D721Med (cell line): ENCODE measurements at places on chromosomes 2 and 18.

- DNase-seq, result no peak
These were observed 37.4 kb upstream of the SLC9A2 start for GRCh38 chr2:102581911-102582310.

GRCh38 chr2:231965102-231965501 is 3.6 kb downstream of the DIS3L2 start:
- no peak for DNase-seq

GRCh38 chr2:117935954-117936353 is 77.9 kb downstream of the CCDC93 start:
- DNase-seq, result no peak

DNA sequence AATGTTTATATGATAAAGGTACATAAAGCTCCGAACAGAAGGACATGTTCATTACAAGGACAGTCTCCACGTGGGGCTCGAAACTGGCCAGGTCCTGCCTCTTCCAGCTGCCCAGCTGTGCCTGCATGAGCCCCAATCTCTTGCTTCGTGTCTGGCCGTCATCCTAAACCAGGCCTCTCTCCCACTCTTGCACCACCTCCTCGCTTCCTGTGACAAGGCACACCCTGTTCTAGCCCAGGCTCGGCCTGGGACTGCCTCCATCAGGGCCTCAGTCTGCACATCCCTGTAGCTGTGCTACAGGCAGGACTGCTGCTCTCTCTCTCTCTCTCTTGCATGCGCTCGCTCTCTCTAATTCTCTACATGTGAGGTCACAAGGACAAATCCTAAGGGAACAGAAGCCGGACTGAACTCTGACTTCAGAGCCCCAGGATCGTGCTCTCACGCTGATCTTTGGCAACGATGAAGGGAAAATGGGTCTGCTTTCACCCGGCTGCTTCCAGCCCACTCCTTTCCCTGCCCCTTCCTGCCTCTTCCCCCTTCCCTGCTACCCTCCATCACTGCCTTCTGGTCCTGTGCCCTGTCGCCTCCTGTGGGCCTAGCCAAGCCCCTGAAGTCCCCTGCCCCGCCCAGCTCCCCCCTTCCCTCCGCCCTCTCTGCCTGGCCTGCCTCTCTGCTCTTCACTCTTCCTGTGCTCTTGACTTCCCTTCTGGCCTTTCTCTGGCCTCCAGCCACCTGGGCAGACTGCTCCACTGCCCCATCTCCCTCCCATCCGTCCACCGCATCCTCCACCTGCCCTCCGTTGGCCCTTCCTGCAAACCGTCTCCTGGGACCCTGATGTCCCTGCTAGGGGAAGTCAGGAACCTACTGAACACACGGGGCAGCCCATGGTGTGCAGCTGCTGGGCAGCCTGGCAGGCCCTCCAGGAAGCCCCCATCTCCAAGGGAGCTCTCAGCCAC is 7.8 kb upstream of the GPR55 start:
- no peak for DNase-seq

DNA sequence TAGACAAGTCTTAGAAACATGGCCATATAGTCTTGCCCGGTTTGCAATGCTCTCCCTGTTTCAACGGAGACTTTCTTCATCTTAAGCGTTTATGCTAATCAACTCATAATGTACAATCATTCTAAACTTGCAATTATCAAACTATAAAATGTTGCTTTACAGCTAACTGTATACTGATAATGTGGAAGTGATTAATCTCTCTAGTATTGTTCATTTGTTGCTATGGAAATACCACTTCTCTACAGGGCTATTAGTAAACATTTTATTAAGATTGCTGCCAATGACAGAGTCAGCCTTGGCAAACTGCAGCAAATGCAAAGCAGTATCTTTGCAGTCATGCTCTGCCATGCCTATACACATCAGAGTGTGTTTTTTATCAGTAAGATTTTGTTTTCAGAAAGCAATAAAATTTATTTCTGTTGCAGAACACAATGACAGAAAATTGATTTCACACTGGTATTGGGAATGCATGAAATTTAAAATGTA is 1201.8 kb upstream of the CDH2 start:
- no peak for DNase-seq

- no peak for DNase-seq
These were observed 737.6 kb downstream of the SLC4A3 start for GRCh38 chr2:220365023-220365422.

DNA sequence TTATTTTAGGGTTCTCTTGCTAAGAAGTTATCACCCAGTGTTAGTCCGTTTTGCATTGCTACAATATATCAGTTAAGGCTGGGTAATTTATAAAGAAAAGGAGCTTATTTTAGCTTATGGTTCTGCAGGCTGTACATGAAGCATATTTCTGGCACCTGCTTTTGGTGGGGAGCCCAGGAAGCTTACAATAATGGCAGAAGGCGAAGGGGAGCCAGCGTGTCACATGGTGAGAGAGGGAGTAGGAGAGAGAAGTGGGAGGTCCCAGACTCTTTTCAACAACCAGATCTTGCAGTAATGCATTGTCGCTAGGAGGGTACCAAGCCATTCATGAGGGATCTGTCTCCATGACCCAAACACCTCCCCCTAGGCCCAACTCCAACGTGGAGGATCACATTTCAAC is 688.8 kb upstream of the PIK3C3 start:
- no peak for DNase-seq

DNA sequence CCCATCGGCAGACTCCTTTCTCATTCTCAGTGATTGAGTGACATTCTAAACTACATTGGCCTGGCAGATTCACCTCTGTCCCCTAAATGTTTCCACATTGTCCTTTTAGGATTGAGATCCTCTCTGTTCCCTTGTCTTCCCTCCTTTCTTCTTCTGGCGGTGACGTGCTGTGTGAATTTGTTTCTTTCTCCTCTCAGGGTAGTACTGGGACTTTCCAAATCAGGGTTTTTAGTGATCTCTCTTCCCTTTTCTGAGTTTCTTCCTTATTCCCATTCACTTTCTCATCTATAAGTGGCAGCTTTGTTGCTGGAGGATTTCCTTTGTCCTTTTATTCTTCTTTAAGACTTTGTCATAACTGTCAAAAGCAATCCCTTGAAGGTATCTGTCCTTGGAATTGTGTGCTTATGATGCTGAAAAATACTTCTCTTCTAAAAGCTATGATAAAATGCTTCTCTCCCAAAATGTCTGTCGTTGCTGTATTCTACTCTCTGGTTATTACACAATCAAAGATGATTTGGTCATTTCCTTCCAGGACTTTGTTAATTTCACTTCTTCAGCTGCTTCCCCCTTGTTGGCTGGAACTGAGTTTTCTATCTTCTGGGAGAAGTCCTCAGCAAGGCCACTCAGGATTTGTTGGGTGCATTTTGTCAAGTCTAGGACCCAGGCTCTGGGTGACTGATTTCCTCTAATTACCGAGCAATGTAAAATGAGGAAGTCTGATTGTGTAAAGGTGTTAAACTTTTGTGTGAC is 4.9 kb upstream of the IL1B start:
- DNase-seq, result no peak

- DNase-seq, result no peak
These were observed 17.1 kb upstream of the NFE2L2 start for GRCh38 chr2:177281400-177282180.

- DNase-seq, result no peak
These were observed 237.8 kb downstream of the DCC start for GRCh38 chr18:52577795-52578194.

- DNase-seq, result no peak
These were observed 167.9 kb upstream of the SLC39A10 start for GRCh38 chr2:195489101-195489500.

DNA sequence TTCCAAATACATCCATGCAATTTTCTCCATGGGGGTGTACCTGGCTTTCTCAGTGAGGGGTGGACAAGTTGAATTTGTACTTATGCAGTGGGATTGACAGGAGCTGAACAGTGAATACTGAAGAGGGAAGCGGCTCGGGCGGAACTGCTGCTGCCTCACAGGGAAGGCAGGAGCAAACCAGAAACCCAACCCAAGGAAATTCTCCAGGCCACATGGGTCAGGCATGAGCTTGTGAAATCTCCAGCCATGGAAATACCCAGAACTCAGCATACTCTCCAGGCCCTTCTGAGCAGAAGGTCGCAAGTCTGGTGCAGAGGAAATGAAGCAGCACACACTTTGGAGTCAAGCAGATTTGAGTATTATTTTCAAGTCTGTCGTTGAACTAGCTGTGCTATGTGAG is 26.5 kb upstream of the INO80C start:
- DNase-seq, result no peak

GRCh38 chr2:235004329-235004903 is 52.6 kb downstream of the SH3BP4 start:
- no peak for DNase-seq

GRCh38 chr2:236816197-236817170 is 246.9 kb downstream of the ACKR3 start:
- DNase-seq, result no peak

DNA sequence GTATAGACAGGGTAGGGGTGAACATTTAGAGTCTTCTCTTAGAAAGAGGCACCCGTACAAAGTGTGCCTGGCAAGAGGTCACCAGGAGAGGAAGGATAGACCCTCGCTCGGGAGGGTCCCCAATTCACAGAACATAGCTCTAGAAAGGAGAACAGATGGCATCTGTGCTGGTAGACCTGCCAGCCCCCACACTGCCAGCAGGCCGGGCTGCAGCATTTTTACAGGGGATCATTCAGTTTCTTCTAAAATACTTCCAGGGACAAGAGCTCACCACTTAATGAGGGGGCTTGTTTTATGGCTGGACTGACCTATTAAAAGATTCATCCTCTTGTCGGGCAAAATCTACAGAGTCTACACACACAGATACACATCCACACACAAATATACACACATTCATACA is 149.9 kb downstream of the SEPTIN10 start:
- no peak for DNase-seq

- DNase-seq, result no peak
These were observed 83.2 kb downstream of the COMMD1 start for GRCh38 chr2:61988462-61989366.

- DNase-seq, result no peak
These were observed 192.6 kb downstream of the IKZF2 start for GRCh38 chr2:212958757-212959295.

- DNase-seq, result no peak
These were observed 71.2 kb downstream of the MAP4K4 start for GRCh38 chr2:101768556-101769220.

DNA sequence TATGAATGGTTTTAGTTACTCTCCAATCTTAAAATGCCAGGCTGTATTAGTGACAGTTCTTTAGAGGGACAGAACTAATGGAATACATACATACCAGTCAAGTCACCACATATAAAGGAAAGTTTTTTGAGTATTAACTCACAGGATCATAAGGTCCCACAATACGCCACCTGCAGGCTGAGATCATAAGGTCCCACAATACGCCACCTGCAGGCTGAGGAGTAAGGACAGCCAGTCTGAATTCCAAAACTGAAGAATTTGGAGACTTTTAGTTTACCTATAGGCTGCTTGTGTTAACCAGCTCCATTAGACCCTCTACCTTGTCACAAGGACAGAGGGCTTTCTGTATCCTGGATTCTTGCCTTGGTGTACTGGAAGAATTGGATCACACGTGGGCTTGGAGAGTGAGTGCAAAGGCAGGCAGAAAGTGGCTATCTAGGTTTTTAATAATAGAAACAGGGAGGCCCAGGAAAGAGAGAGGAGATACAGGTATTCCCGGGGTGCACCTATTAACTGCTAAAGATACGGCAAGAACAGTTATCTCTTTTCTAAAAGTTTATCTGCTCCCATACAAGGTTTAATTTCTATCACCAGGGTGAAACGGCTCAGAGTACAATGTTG is 234.9 kb upstream of the CYRIA start:
- no peak for DNase-seq

GRCh38 chr2:240840435-240841060 is 20.5 kb upstream of the KIF1A start:
- DNase-seq, result peak; percentile 86

DNA sequence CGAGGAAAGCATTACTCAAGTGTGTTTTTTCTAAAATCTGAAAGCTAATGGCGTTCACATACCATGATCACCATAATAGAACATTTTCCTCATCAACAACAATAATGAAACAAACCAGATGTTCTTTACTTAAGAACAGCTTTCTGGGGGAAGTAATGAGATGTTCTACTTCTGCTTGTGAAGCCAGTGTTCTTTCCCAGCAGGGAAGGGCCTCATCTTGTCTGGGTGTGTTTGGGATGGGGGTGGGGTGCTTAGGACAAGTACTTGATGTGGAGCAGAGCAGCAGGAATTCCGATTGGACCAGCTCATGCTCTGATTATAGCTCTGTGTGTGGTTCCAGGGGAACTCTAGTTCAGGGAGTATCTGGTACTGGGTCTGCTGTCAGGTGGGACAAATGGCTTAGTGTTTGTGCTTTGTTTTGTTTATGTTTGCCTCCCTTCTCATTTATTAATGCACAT is 163.0 kb upstream of the NOSTRIN start:
- no peak for DNase-seq

DNA sequence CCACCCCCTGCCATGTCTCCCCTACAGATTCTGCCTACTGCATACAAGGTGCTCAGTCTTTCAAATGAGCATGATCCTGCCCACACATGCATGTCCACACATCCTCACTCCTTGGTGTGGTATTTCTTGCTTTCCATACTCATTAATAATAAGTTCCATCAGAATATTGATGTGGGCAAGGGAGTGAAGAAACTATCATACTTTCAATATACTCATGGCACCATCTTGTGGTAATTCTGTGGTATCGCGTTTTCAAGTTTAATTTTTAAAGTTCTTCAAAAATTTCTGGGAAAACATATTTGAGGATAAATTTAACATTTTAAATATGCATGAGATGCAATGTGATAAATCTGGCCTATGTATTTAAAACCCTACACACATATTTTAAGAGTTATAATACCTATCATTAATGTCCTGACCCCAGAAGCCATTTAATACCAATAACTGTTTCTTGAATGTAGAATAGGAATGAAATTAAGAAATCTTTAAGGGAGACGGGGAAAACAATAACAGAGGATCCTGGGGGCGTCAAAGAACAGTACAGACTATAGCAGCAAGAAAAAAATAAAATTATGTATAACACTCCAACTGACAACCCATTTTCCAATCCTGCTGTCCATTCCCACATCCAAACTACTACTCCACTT is 110.1 kb downstream of the ZNF385B start:
- DNase-seq, result no peak

- DNase-seq, result no peak
These were observed 895 bp upstream of the GLS start for GRCh38 chr2:190879474-190880377.

GRCh38 chr2:60883896-60884295 is 2.5 kb downstream of the REL start:
- no peak for DNase-seq

GRCh38 chr2:100393362-100393761 is 24.1 kb downstream of the CHST10 start:
- no peak for DNase-seq

DNA sequence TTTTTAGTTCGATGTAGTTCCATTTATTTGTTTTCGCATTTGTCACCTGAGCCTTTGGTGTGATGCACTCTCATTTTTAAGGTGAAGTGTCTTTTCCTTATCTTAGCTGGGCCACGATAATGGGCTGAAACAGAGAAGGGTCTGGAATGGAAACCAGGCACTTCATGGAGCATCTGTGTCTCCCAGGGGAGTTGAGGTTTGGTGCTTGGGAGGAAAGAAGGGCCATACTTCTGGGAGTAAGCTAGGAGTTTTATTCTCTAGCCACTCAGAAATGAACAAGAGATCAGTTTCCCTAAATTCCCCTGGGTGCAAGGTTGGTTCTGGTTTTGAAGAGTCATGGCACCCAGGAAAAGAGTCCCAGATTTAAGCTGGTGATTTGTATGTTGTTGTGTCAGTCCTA is 179.4 kb upstream of the CXCR4 start:
- no peak for DNase-seq
